ENCODE measurements at places on chromosomes 16 and 17.

DNA sequence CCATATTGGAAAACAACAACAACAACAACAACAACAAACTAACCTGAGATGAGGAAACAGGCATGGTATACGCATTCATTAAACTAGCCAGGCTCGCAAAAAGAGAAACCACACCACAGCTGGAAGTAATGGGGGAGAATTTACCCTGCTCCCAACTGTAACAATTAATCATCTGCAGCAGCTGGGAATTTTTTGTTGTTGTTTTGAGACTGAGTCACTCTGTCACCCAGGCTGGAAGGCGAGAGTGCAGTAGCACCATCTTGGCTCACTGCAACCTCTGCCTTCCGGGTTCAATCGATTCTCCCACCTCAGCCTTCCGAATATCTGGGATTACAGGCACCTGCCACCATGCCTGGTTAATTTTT lies 16.3 kb downstream of the PRPSAP1 start:
- DNase-seq = no peak

DNA sequence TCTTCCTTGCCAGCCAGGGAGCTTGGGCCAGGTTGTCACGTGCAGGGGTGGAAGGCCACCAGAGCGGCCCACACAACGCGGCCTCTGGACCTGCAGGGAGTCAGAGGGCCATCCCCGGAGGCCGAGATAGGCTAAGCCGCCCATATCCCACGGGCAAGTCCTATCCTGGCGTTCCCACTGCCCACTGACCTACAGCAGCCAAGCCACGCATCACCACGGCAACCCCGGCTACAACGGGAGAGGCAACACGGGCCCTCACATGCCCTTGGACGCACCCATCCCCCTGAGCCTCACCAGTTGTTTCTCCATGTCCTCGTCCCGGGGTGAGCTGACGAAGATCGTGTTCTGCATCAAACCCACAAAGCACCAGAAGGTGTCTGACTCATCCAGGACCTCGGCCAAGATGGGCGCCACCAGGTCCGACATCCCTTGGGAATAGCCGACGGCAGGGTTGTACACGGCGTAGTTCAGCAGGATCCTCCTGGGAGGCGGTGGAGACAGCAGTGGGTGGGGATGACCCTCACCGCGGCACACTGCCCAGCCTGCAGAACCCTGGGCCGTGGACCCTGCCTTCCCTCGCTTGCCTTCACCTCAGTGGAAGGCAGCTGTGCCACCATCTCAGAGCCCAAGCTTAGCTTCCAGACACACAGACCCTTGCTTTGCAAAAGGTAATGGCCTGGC lies 88.2 kb downstream of the TBC1D16 start:
- DNase-seq = no peak

- DNase-seq = peak; percentile 17
Measured at GRCh38 chr17:57874434-57875289, 24.8 kb upstream of the MRPS23 start.

DNA sequence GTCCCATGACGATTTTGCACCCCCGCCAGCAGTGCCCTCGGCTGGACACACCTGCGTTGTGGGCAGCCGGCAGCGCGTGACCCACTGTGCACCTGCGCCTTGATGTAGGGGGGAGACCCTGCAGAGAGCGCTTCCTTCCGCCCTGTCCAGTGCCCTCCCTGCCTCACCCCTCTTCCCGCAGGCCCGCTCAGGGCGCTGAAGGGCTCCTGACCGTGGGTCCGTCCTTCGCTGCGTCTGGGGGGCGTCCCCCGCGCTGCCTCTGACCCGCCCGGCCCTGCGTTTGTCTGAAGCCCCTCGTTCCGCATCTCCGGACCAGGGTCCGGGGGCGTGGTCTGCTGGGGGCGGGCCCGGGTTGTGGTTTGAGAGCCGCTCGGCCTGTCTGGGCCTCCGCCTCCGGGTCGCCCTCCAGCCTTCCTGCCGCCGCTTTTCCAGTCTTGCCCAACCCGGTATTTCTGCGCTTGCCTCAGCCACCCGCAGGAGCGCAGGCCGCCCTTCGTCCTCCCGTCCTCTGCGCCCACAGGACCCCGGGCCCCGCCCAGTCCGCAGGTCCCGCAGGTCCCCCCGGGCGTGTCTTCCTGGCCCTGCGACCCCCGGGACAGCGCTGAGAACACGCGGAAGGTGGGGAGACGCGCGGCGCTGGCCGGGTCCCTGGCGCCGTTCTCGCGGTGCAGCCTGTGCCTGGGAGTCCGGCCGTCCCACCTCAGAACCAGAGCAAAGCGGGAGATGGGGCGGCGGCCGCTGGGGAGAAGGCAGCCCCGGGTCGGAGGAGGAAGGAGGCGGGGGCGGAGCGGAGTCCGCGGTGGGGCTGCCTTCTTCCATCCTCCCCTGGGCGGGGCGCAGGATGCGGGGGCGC lies 4.0 kb upstream of the IL17C start:
- DNase-seq = peak; percentile 56
